ENCODE measurements at places on chromosomes 6 and 20.

GRCh38 chr6:168440520-168441433, at the start of gene SMOC2:
SMOC2 (plus strand) TSS chr6:168441184; CDS start chr6:168441371, 187 bp downstream.
- DNase-seq: no peak

GRCh38 chr6:159844737-159845645, 44.9 kb downstream of the PNLDC1 start:
- DNase-seq: no peak

DNA sequence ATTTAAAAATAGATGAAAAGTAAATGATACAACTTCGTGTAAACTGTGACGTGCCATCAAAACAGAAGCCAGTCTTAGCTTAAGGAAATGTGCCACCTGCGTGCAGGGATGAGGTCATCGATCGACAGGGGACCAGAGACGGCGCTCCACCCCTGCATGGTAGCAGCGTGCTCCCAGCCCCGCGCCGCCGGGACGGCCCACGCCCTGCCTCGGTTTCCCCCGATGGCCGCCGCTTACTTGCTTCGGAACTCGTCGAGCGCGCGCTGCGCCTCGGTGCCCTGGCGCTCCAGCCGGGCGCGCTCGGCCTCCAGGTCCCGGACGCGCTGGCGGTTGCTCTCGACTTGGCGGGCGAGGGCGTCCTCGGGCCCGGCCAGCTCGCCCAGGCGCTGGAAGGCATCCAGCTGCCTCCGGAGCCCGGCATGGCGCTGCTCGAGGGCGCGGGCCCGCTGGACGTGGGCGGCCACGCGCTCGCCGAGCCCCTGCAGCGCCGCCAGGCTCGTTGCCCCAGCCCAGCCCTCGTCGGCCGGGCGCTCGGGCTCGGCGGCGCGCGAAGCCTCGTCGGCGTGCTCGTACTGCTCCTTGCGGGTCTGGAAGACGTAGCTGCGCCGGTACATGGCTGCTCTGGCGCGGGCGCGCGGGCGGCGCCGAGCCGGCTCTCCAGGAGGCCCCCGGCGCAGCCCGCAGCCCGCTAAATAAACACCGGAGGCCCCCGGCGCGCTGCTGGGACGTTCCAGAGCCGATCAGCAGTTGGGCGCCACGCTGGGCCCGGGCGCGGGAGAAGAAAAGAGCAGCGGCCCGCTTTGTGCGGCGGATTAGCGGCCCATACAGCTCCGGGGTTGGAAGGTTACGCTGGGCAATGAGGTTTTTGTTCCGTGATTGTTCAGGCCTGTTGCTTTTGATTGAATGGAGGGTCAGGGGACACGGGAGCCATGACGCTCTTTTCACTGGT, at the start of gene BFSP1:
Gene BFSP1, minus strand, starts transcription at position 664 of the 949 bp plus-strand sequence. Its CDS starts 50 bp downstream, at position 614.
- DNase-seq: no peak

DNA sequence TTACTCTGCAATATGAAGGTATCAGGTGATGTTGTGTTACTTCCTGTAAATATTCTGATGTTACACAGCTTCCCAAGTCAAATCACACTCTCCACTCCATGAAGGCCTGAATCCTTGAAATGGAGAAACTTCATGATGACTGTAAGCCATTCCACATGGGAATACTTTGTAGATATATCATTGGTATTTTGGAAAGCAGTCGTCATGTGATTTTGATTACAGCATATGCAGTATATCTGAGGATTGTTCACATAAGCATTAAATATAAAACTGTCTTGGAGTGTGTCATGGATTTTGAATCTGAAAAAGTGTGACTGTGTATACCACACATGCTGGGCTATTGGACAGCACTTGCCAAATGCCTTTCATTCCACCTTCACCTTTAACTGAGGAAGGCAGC, 118.3 kb upstream of the EXOC2 start:
- DNase-seq: no peak

DNA sequence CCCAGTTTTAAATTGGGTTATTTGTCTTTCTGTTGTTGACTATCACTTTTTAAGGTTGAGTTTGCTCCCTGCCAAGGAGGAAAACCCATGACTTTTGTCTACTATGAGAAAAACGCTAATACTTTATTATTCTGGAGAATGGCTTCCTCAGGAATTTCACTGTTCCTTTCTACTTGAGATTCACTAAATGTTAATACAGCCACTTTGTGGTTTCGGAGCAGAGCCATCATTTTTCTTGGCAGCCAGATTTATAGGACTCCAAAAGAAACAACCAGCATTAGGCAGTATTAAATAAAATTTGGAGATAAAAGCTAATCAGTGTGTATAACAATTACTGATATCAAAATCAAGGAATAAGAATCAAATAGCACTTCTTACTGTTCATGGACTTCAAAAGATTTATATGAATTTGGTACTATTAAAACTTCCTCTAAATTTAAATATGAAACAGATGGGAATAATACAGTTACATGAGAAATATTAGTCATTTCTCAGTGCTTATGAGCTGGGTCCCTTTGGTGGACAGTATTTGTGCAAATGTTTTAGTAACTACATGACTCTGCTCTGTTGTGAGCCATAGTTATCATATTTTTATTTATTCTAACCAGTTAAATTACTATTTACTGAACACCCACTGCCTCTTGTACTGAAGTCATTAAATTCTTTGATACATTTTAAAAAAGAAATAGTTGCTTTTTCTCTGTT, 64.1 kb upstream of the FBXO30 start:
- no peak for DNase-seq

DNA sequence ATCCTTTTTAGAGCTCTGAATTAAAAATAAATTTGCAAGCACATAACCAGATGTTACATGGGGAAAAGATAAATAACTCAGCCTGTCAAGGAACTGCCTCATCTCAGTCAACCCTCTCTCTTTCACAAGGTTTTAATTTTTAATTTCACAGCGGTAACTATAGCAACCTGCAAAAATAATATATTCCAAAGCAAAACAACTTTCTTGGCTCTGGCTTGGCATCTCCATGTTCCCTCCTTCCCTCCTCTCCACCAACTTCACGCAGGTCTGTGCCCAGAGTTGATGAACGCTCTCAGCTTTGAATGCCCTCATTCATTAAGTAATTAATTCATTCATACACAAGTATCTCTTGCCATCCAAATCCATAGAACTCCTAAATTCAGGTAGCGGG, 32.5 kb upstream of the SIRPA start:
- no peak for DNase-seq

DNA sequence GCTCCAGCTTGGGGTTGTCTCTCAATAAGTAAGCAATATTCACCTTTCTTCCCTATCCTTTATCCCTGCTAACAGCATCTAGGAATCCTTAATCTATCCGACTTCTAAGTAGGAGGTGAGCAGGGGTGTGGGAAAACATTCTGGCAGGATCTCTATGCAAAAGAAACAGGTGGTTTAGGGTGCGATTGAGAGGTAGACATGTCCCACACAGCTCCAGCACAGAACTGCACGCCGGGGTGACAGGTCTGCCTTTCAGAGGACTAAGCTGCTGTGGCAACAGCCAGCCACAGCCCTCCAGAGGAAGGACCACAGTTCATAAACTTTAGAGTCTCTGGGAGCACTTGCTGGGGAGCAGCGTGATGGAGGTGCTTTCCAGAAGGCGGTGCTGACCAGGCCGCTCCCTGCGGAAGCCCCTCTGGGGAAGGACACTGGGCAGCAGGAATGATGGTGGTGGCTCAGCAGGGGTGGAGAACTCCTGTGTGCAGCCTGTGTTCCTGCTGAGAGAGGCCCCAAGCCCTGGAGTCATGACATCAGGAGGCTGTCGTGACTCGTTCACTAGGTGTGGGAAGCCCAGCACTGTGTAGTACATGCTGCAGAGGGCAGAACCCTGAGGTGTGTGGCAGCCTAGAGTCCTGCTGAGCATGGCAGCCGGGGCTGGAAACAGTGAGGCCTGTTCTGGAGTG, 509.6 kb downstream of the PRKN start:
- DNase-seq: no peak

- DNase-seq: no peak
These were observed 177.8 kb downstream of the EDN1 start for GRCh38 chr6:12467706-12468670.

DNA sequence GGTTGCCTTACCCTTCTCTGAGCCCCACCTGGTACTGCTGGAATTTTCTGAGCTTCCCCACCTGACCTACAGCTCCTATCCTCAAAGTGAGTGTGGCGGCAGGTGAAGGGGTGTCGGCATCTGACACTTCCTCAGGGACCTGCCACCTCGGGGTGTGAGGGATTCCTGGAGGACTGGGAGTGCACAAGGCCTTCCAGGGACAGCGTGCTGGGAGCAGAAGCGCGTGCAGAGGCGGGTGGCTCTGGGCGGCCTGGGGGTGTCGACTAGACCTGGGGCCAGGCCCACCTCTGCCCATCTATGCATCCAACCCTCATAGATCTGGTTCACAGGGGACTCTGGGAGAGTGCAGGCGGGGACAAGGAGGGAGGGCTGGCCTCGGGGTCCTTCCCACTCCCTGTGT, 7.8 kb downstream of the DLGAP4 start:
- DNase-seq: peak; percentile 66

DNA sequence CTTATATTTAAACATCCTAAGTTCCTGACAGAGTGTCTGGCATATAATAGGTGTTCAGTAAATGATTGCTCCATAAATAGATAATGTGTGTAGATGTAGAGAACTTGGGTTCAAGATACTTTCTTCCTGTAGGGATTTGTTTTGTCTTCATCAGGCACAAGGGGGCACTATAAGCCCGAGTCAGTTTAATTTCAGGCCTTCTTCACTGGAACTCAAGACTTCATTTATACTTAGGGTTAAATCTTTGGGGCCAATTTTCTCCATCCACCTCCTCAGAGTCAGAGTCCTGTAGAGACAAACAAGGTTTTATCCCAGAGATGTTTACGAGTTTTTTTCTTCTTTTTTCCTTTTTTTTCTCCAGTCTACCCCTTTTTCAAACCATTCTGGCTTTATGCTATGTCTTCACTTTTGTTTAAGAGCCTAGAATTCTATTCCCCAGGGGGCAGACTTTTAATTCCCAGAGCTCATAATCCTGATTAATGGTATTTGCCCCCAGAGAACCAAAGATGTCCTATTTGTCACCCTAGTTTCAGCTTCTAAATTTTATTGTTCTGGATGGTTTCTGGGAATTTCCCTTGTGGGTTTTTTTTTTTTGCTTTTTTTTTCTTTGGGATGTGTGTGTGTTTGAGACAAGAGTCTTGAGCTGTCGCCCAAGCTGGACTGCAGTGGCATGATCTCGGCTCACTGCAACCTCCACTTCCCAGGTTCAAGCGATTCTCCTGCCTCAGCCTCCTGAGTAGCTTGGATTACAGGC, 88.4 kb downstream of the HFE start:
- DNase-seq: no peak

- no peak for DNase-seq
These were observed 175.1 kb downstream of the JARID2 start for GRCh38 chr6:15420959-15421438.

DNA sequence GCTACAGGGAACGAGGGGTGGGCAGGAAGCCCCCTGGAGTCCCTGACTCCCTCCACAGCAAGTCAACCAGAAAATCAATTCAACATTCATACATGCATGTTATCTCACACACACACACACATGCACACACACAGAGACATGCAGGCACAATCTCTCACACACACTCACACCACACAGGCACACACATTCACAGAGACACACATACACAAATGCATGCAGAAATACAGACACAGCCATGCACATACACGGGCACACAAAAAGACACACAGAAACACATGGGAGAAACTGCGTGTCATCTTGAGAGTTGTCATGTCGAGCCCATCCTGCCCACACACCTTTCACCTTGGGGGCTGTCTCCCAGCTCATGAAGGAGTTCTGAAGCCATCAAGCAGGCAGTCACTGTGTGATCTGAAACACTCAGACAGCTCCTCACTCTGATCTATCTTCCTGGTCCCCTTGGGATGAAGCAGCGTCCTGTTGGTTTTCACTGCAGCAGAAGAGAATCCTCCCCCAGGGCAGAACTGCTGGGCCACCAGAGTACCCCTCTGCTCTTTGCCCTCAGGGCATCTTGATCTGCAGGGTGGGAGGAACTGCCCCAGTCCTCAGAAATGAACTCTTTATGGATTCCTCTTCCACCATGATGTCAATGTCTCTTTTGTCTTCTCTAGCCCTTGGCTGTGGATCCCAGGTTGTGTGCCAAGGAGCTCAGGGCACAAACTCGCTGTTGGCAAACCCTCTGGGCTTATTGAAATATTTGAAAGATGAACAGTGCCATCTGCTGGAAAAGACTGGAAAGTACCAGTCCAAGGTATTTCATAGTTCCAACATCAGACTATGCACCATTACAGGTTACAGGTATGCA, 8.8 kb downstream of the RAET1L start:
- no peak for DNase-seq

DNA sequence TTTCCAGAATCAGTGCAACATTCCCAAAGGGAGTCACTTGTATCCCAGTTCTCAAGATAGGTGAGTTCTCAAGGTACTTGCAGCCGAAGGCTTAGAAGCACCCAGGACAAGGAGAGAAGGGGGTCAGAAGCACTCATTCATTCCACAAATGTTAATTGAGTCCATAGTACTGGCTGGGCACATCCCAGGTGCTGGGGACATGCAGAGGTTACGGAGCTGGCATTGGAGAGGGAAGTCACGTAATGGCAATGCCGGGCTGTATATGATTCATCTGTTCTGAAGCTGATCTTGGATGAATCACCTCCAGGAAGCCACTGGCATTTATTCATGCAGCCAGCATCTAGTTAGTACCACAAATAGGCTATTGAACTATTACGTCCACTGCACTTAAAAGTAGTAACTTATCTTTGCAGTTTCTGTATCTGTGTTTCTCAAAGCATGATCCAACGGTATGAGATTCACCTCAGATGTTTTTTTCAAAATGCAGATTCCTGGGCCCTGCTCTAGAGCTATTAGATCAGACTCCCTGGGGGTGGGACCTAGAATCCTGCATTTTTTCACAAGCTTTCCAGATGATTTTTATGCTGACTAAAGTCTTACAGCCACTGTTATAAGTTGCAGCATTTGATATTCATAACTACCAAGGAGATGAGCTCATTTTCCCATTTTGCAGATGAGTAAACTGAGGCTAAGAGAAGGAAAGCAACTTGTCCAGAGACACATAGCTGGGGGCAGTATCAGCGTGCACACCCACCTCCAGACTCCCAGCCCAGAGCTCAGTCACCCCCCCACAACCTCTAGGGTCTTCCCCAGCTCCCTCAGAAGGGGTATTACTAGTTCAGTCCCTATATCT, 44.1 kb upstream of the ID1 start:
- no peak for DNase-seq

GRCh38 chr6:21922086-21922485, 328.5 kb downstream of the SOX4 start:
- no peak for DNase-seq

DNA sequence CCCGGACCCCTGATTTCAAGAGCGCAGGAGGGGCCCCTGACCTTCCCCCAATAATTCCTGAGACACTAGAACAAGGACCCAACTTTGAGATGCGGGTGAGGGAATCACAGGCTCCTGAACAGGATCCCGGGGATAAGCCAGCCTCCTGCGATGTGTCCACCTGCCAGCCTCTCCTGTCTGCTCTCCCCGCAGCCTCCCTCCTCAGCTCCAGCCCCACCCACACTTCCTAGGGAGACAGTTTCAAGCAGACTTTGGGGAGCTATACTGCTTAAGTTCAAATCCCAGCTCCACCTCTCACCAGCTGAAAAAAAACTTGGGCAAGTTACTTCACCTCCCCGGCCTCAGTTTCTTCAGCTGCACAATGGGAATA, 50.8 kb downstream of the GRM4 start:
- no peak for DNase-seq

GRCh38 chr6:34924831-34925625, 36.0 kb downstream of the ANKS1A start:
- no peak for DNase-seq

- DNase-seq: no peak
These were observed 2.7 kb downstream of the MYB start for GRCh38 chr6:135183532-135184440.

Data from coronary artery (tissue), 2 donors.